Cerebellum (tissue), 4 donors: ENCODE measurements at places on chromosomes 4 and X. TPM values are rescaled to one million over a fixed set of nuclear protein-coding genes. Genes with fewer than 3 reads are reported as not detected.

The NAT8L gene
- total RNA-seq, result 9.2 TPM

The HMGN5 gene
- total RNA-seq, result 2.4 TPM

The GNRHR gene
- total RNA-seq, result not detected

The ANKRD50 gene
- total RNA-seq, result 84.3 TPM

The SFRP2 gene
- 3.7 TPM for total RNA-seq

The ASB9 gene
- 1.3 TPM for total RNA-seq

The ANXA10 gene
- total RNA-seq, result not detected

The DUX4 gene
- total RNA-seq, result not detected

The COL4A5 gene
- total RNA-seq, result 51.1 TPM

The GLRA2 gene
- total RNA-seq, result 44.4 TPM

The ATP1B4 gene
- total RNA-seq, result not detected

The MTHFD2L gene
- total RNA-seq, result 47.1 TPM

The ETDB gene
- not detected for total RNA-seq

The OPN1LW gene
- not detected for total RNA-seq

The USP11 gene
- 81.1 TPM for total RNA-seq

The NAP1L3 gene
- 61.4 TPM for total RNA-seq

The GAB3 gene
- total RNA-seq, result 2.1 TPM

The XAGE5 gene
- total RNA-seq, result not detected

The DMD gene
- total RNA-seq, result 179 TPM

The PCDH7 gene
- 92.5 TPM for total RNA-seq

The CLIC2 gene
- total RNA-seq, result 3.1 TPM

The F9 gene
- total RNA-seq, result not detected

The GALNTL6 gene
- total RNA-seq, result 51.1 TPM

The CCDC160 gene
- 2.7 TPM for total RNA-seq

The ATOH1 gene
- total RNA-seq, result 6.3 TPM

The GYPB gene
- 6.7 TPM for total RNA-seq

The NEXMIF gene
- total RNA-seq, result 32.1 TPM

The DOK7 gene
- total RNA-seq, result 0.54 TPM

The SMIM31 gene
- not detected for total RNA-seq
